ENCODE measurements at places on chromosomes 13 and 19. TPM values are rescaled to one million over a fixed set of nuclear protein-coding genes. Genes with fewer than 3 reads are reported as not detected.

OR7A5 gene
- not detected for total RNA-seq

DNA sequence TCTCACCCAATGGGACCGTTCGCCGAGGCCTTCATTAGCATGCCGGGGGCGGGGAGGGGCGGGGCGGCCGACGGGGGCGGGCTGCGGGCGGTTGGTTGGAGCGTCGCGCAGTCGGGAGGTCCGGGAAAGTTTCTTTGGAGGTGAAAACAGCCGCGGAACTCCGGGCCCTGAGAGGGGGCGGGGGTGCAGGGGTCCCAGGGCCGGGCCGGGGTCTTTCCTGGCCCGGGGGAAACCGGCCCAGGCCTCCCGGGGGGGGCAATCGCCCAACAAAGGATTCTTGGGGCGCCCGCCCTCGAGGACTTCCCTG lies at the start of gene HMG20B:
Gene HMG20B (plus strand): TSS at position 90 of the 307 bp plus-strand sequence. CDS start 366 bp downstream, outside the sequence.
- peak within 1 kb of the TSS; percentile 77 for H3K27ac ChIP-seq
- H3K36me3 ChIP-seq, result no peaks in the 10 kb centered on the region
- peaks cover 26% of the 10 kb centered on the region for H3K4me1 ChIP-seq
- H3K27me3 ChIP-seq, result no peaks in the 10 kb centered on the region
- no peak for DNase-seq

SPRYD7 gene
- total RNA-seq, result 10.5 TPM

GRCh38 chr19:14405758-14406644 lies 13.1 kb downstream of the DDX39A start:
- H3K4me1 ChIP-seq, result peaks cover 3% of the 10 kb centered on the region
- peak overlapping the region; percentile 24 for H3K27ac ChIP-seq

TINCR gene
- total RNA-seq, result 0.07 TPM

- peak overlapping the region; percentile 94 for H3K27ac ChIP-seq
- peak overlapping the region; percentile 90 for H3K4me3 ChIP-seq
- H3K36me3 ChIP-seq, result no peaks in the 10 kb centered on the region
- DNase-seq, result no peak
- H3K27me3 ChIP-seq, result no peaks in the 10 kb centered on the region
Measured at GRCh38 chr13:24511019-24511815, 1.4 kb downstream of the PARP4 start.

DNA sequence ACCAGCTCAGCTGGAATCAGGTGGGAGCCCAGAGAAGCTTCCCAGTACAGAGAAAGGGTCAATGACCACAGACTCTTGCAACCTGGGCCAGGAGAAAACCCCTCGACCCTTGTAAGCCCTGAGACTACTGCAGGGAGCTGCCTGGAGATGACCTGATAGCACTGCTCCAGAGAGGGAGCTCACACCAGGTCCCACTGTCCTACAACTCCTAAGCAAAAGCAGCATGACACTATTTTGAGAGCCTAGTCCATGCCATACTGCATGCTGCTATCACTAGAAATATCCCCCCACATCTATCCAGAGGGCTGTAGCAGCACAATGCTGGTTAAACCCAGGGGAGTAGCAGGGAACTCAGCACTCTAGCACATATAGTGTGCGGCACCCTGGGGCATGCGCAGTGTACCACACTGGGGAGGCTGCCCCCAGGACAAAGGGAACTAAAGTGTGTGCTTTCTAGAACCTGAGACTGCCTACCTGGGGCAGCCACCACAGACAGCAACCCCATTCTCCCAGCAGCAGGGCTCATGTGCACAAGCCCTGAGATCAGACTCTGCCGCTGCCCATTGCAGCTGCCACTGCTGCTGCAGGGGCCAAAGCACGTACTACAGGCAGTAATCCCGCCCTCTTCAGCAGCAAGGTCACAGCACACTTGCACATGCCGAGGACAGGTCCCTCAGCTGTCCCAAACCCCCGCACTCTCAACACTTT lies 27.1 kb upstream of the N4BP2L1 start:
- H3K4me3 ChIP-seq, result no peak overlapping the region
- H3K4me1 ChIP-seq, result peaks cover 5% of the 10 kb centered on the region
- no peak for DNase-seq
- no peaks in the 10 kb centered on the region for H3K27me3 ChIP-seq

MEGF8 gene
- 42.2 TPM for total RNA-seq

MATK gene
- total RNA-seq, result 4.9 TPM

DNA sequence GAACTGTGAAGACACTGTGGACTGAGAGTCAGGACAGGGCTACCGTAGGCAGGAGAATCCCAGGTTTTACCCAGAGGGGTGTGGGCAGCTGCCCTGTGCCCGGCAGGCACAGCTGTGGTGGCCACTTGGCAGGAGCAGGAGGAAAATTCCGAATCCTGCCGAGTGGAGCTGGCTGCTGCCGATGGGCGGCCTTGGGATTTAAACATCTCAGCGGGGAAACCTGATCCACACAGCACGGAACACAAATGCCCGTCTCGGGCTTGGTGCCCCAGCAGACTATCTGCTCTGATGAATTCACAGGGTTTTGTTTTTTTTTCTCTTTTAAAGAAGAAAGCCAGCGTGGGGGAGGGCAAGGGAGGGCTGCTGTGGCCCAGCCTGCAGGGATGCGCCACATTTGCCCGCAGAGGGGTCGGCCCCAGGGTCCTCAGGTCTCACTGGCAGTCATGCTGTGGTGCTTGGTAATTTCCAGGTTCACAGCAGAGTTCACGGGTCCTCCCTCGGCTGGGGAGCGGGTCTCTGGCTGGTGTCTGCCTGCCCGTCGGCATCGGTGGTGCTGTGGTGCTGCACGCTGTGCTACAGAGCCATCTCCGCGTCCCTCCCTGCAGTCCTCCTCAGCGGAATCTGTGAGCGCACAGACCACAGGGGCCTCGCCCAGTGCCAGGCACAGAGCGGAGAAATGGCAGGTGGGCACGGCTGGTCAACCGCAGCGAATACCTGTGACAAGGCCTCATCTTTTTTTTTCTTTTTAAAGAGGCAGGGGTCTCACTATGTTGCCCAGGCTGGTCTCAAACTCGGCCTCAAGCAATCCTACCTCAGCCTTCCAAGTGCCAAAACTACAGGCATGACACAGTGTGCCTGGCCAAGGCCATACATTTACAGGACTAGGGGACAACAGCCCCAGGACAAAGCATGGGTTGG lies 28.1 kb downstream of the MPND start:
- H3K4me3 ChIP-seq, result no peak overlapping the region
- no peak for DNase-seq
- peak overlapping the region; percentile 93 for H3K27ac ChIP-seq
- H3K4me1 ChIP-seq, result peaks cover 83% of the 10 kb centered on the region
- H3K27me3 ChIP-seq, result no peaks in the 10 kb centered on the region

DNA sequence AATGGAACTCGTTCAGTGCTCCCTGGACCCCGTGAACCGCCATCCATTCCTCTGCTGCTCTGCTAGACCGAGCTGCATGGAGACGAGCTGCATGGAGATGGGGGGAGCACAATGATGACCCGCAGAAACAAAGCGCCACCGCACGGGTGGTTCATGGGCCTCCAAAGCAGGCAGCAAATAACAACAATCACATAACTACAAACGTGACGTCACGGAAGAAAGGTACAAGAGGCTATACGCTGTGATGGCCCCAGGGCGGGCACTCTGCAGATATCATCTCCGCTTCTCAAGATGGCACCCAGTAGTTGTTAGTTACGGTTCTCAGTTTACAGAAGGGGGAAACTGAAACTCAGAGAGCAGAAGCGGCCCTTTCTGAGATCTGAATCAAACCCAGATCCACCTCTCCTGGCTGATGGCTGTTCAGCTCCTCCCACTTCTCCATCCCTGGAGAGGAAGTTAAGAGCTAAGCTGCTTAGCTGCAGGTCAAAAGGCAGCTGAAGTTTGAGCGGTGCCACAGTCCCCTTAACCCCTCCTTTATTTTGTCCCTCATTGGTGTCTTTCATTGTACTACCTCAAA lies 1.7 kb downstream of the ATP13A1 start:
- H3K27ac ChIP-seq, result peak overlapping the region; percentile 93
- no peak for DNase-seq
- no peak overlapping the region for H3K4me3 ChIP-seq

GRCh38 chr19:5232798-5233505 lies 107.7 kb downstream of the PTPRS start:
- H3K4me1 ChIP-seq, result no peaks in the 10 kb centered on the region
- no peaks in the 10 kb centered on the region for H3K27me3 ChIP-seq
- H3K27ac ChIP-seq, result no peak overlapping the region
- no peak overlapping the region for H3K4me3 ChIP-seq
- H3K36me3 ChIP-seq, result no peaks in the 10 kb centered on the region

ZNF763 gene
- 7.1 TPM for total RNA-seq

DNA sequence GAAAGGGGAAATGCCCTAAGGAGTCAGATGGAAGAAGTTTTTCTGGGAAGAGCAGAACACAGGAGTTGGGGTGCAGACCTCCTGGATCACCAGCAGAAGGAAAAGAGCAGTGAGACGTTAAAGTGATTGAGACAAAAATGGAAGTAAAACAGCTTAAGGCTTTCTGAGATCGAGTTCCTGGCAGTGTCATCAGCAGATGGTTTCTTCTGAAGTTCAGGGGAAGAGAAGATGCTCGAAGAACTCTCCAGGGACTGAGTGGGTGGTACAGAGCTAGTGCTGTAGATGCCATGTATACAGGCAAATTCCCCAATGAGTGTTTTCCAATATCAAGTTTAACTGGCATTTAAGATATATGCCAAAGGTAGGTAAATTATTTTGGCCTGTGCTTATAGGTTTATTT lies 272.2 kb upstream of the KLF12 start:
- H3K27me3 ChIP-seq, result no peaks in the 10 kb centered on the region
- H3K27ac ChIP-seq, result no peak overlapping the region
- DNase-seq, result no peak
- no peak overlapping the region for H3K4me3 ChIP-seq
- H3K36me3 ChIP-seq, result no peaks in the 10 kb centered on the region

NAPSA gene
- not detected for total RNA-seq

DNA sequence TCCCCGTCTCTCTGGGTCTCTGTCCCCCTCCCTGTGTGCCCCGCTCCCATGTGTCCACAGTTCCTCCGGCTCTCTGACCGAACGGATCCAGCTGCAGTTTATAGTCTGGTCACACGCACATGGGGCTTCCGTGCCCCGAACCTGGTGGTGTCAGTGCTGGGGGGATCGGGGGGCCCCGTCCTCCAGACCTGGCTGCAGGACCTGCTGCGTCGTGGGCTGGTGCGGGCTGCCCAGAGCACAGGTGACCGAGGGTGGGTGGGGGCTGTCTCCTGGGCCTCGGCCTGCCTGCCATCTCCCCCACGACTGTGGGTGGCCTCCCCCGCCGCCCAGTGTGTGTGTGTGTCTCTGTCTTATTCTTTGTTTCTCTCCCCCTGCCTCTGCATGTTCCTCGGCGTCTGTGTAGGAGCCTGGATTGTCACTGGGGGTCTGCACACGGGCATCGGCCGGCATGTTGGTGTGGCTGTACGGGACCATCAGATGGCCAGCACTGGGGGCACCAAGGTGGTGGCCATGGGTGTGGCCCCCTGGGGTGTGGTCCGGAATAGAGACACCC lies 10.3 kb downstream of the TRPM4 start:
- no peaks in the 10 kb centered on the region for H3K27me3 ChIP-seq
- peaks cover 56% of the 10 kb centered on the region for H3K36me3 ChIP-seq
- H3K4me3 ChIP-seq, result no peak overlapping the region
- DNase-seq, result no peak
- peaks cover 19% of the 10 kb centered on the region for H3K4me1 ChIP-seq
- no peak overlapping the region for H3K27ac ChIP-seq

CLDN10 gene
- total RNA-seq, result not detected

C19orf38 gene
- total RNA-seq, result 0.30 TPM

COL4A1 gene
- 172 TPM for total RNA-seq

GRCh38 chr19:40055049-40055448 lies 982 bp downstream of the ZNF780B start:
- peaks cover 8% of the 10 kb centered on the region for H3K36me3 ChIP-seq
- peak overlapping the region; percentile 86 for H3K4me3 ChIP-seq
- no peaks in the 10 kb centered on the region for H3K4me1 ChIP-seq
- H3K27me3 ChIP-seq, result no peaks in the 10 kb centered on the region
- H3K27ac ChIP-seq, result peak overlapping the region; percentile 81
- DNase-seq, result no peak

GRCh38 chr19:23093832-23094231 lies 23.0 kb upstream of the ZNF730 start:
- H3K27ac ChIP-seq, result no peak overlapping the region
- no peaks in the 10 kb centered on the region for H3K36me3 ChIP-seq
- H3K27me3 ChIP-seq, result no peaks in the 10 kb centered on the region
- no peaks in the 10 kb centered on the region for H3K4me1 ChIP-seq

- no peaks in the 10 kb centered on the region for H3K4me1 ChIP-seq
- no peak overlapping the region for H3K27ac ChIP-seq
- no peak for DNase-seq
- H3K36me3 ChIP-seq, result no peaks in the 10 kb centered on the region
- no peaks in the 10 kb centered on the region for H3K27me3 ChIP-seq
Measured at GRCh38 chr13:62280590-62280989, 864.9 kb upstream of the PCDH20 start.

GRCh38 chr13:100341327-100341726 lies 247.3 kb downstream of the GGACT start:
- no peaks in the 10 kb centered on the region for H3K36me3 ChIP-seq
- no peak overlapping the region for H3K4me3 ChIP-seq
- H3K4me1 ChIP-seq, result no peaks in the 10 kb centered on the region
- DNase-seq, result no peak
- H3K27me3 ChIP-seq, result no peaks in the 10 kb centered on the region
- H3K27ac ChIP-seq, result no peak overlapping the region
